ENCODE measurements at places on chromosomes 6 and 20.

GRCh38 chr6:7541175-7542064 is at the start of gene DSP:
DSP (plus strand) TSS chr6:7541671; CDS start chr6:7541916, 245 bp downstream.
- no peak for DNase-seq

DNA sequence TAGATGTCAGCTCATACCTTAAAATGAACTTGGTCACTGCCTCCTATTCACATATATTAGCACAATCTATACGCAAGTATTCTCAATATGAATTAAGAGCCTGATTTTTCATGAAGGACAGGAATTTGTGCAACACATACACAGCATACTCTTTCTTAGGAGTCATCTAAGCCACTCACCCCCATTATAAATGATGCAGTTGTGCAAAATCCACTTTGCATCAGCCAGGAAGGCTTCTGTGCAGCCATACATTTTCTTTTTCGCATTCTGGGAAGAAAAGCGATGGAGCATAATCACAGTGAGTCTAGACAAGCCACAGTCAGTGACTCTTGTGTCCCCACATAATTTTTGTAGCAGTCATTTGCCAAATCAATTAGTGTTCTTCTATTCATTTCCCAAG is 66.5 kb downstream of the ZMYND8 start:
- DNase-seq: no peak

GRCh38 chr6:14255916-14256315 is 138.3 kb downstream of the CD83 start:
- no peak for DNase-seq

DNA sequence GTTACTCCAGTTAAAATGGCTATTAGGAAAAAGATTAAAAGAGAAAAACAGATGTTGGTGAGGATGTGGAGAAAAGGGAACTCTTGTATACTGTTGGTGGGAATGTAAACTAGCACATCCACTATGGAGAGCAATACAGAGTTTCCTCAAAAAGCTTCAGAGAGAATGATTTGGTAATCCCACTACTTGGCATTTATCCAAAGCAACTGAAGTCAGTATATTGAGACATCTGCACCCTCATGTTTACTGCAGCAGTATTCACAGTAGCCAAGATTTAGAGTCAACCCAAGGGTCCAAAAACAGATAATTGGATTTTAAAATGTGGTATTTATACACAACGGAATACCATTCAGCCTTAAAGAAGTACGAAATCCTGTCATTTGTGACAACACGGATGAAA is 469.5 kb downstream of the QKI start:
- no peak for DNase-seq

DNA sequence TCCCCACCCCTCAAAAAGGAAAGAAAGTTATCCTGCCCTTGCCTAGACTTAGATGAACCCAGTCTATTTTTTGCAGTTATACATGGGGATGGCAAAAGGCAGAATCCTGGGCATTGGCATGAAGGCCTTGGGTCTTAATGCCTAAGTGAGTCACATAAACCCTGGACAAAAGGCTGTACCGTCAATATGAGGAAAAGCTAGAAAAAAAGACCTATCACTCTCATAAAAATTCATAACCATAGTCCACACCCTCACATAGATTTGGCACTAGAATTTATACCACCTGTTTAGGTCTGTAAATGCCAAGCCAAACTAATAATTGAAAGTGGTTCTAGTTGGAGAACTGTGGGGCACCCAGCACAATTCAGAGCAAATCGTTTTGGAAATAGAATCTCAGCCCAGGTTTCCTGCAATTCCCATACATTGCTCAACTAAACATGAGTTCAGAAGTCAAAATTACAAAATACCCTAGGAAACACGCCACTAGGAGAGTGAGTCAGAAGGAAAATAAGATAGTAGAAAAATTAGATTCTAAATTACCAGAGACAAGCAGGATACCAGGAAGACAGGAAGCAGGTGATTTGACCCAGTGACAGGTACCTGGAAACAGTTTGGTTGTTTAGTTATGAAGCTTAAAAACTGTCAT is 70.4 kb upstream of the FUCA2 start:
- no peak for DNase-seq

DNA sequence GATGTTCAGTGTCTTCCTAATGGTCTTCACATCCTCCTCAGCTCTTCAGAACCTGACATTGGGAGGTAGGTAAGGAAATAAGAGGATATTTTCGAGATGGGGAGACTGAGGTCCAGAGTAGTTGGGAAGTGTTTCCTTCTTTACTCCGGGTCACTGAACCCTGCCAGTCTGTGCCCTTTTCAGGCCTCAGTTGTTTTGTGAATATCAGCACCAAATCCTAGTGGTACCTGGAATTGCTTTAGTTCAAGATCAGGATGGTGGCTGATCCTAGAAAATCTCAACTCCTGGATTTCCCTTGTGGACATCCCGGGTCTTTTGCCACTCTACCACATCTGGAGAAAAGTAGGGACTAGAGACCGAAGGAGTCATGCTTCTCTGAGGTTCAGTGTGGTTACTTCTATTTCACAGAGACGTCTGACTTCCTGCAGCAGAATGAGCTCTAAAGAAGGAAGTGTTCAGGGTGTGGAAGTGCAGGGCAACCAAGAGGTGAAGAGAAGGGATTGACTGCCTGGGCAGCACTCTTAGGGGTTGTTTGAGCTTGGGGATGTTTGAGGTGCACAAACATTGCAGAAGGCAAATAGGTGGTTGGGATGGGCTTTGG is 995 bp downstream of the STK4 start:
- no peak for DNase-seq

DNA sequence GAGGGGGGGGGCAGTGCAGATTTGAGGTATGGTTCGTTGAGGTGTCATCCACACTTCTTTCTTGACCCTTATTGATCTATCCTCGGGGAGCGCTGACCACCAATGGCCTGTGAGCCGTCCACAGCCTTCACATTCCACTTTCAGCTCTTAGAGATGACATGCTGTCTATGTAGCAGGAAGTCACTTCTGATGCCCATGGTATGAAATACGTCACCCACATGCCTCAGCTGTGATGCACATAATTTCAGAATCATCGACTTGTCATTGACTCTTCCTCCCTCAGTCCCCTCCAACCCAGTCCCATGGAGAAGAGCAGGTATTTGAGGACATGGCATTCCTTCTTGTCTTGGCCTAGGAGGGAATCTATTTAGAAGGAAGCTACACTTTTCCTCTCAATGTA is 4.7 kb upstream of the ADGRF5 start:
- no peak for DNase-seq

GRCh38 chr6:4788953-4789584 is 12.9 kb downstream of the CDYL start:
- DNase-seq: no peak

GRCh38 chr6:20317430-20317829 is 84.2 kb upstream of the E2F3 start:
- DNase-seq: no peak

- DNase-seq: no peak
Measured at GRCh38 chr6:84193114-84193708, 34.2 kb downstream of the CEP162 start.

DNA sequence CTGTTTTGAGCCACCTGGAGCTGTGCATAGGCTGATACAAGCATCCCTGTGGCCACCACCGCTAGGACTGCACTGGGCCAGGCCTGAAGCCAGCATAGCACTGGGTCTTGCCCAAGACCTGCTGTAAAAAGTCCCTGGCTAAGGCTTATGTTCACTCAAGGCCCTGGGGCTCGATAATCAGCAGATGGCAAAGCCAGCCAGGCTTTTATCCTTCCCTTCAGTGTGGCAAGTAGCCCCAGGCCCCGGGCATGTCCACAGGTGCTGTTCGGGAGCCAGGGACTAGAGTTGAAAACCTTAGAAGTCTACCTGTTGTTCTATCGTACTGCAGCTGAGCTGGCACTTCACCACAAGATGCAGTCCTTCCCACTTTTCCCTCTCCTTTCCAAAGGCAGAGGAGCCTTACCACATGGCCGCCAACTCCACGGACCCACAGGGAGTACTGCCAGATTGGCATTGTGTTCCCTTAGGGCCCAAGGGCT is 226.4 kb upstream of the ZNF217 start:
- DNase-seq: no peak

DNA sequence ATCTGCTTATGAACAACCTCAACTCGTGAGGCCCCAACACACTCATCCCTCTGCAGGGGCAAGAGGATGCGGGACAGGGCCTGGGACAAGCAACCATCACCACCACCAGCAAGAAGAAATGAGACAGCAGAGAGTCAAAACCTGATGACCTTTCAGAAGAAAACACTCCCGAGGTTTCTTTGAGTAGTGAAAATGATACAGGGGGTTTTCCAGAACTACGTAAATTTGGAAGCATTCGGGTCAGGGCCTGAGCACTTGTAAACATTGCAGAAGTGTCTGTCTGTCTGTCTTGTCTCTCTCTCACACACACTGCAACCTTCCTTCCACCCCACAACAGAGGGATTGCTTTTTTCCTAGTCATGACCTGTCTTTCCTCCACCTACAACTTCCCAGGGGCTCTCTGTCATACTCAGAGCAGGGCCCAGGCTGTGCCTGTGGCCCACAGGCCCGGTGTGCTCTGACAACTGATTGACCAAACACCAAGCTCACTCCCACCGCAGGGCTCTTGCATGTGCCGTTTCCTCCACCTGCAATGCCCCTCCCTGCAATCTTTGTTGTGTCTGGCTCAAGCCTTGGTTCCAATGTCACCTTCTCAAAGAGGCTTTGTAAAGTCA is 90.9 kb downstream of the BMP7 start:
- no peak for DNase-seq

GRCh38 chr6:122653094-122653493 is 42.9 kb downstream of the PKIB start:
- no peak for DNase-seq

DNA sequence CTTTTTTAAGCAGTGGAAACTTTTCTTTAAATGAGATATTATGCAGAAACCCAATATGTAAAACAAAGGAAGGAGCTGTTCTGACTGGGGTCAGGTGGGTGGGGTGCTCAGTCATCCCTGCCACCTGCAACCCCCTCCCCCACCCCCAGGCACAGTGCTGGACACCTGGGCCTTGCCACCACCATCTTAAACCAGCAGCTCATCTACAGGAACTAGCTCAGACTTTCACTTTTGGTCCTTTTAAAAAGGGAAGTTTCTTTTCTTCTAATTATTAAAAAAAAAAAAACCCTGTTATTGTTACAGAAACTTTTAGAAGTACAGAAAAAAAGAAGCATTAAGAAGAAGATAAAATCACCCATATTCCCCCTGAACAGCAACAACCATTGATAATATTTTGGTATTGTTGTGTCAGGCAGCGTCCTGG is 37.1 kb downstream of the PPP1R16B start:
- DNase-seq: no peak

- DNase-seq: no peak
Measured at GRCh38 chr20:25509084-25509483, 76.2 kb downstream of the NINL start.

DNA sequence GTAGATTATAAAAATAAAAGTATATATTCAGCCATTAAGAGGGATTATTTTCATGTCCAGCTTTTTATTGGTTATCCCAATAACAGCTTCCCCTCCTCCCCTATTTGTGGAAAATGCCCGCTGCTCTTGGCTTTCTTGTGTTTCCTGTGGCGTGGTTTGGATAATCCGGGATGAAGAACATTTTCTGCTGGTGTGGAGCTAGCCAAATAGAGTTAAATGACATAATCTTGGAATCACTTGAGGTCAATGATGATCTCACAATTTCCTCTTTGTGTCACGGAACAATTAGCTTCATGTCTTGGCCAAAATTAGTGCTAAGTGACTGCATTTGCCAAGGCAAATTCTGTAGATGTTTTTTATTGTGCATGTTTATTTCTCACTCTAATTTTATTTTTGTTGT is 394.0 kb downstream of the LAMA2 start:
- no peak for DNase-seq

- DNase-seq: no peak
Measured at GRCh38 chr20:818001-818664, 15.4 kb upstream of the FAM110A start.

DNA sequence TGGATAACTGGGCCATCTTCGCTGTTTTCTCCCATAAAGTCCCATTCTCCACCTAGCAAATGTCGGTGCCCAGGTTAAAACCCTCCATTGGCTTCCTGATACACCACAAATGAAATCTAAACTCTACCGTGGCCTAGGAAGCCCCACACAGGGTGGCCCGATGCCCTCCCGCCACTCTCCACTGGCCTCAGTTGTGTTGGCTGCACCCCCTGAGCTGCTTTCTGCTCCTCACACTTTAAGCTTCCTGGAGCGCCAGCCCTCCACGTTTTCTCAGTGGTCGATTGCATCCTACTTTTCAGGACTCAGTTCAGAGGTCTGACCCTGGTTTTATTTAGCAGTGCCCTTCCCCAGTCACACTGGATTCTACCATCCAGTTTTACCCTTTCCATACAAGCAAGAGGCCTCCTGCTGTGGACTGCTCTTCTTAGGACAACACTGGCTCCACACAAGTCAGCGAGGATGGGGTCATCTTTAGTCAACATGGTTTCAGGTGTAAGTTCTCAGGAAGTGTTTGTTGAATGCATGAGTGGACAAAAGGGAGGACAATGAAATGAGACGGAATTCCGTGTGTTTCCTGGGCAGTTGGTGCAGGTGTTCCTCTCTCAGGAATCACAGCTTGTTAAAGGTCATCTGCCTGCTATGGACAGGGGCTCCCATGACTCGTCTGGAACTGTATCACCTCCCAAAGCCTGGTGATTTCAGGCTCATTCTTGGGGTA is 124.1 kb downstream of the SULF2 start:
- DNase-seq: no peak

All from iPS DF 19.7 (cell line).